GM12878 (cell line): ENCODE measurements at places on chromosomes 1 and 21. TPM values are rescaled to one million over a fixed set of nuclear protein-coding genes. Genes with fewer than 3 reads are reported as not detected.

COL16A1 gene
- 0.14 and 0.26 TPM in 2 replicates for polyA plus RNA-seq

GRCh38 chr1:3184666-3185065 lies 115.7 kb downstream of the PRDM16 start:
- no peak for DNase-seq

RPS6KC1 gene
- polyA plus RNA-seq = 12.4 and 12.9 TPM in 2 replicates

- DNase-seq = no peak
These were observed 44.9 kb downstream of the PLA2G4A start for GRCh38 chr1:186873687-186874086.

TPTE gene
- polyA plus RNA-seq = not detected in 2 replicates

DNA sequence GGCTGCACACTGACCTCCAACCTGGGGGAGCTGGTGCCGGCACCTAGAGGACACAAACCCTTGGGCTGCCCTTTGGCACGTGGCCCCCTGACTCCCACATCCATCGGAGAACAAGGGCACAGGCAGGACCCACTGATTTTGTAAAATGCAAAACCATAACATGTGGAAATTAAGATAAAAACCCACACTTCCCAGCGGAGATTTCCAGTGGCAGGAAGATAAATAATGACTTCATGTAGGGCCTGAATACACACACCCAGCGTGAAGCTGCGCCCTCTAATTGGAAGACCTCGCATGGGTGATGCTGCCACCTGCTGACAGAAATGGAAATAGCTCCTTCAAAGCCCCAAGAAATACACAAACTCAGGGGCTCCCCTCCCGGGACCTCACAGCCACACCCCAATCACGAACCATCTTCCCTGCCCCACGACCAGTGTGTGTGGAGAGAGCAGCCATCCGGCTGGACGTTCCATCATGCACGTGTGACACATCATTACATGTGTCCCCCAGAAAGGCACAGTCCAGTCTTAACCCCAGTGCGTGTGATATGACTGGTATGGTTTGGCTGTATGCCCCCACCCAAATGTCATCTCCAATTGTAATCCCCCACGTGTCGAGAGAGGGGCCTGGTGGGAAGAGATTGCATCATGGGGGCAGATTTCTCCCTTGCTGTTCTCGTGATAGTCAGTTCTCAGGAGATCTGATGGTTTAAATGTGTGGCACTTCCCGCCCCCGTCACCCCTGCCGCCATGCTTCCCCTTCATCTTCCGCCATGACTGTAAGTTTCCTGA lies 5.7 kb upstream of the TPRG1L start:
- peak; percentile 11 for DNase-seq

RGS8 gene
- polyA plus RNA-seq = 0.03 and 0.04 TPM in 2 replicates

COL8A2 gene
- polyA plus RNA-seq = not detected in 2 replicates

CR1L gene
- not detected in 2 replicates for polyA plus RNA-seq

- no peak for DNase-seq
These were observed 54.9 kb downstream of the OPTC start for GRCh38 chr1:203548892-203549291.
